ENCODE measurements at places on chromosomes 5 and 9.

GRCh38 chr5:12704955-12705354, 800.7 kb upstream of the CTNND2 start:
- DNase-seq = no peak

DNA sequence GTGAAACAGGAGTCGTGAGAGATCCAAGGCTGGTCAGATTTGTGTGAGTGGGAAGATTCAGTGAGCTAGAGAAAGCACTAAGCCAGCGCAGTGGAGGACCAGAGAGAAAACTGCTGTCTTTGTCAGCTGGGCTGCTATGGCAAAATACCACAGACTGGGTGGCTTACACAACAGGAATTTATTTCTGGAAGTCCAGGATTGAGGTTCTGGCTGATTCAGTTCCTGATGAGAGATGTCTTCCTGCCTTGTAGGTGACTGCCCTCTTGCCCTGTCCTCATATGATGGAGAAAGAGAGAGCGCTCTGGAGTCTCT, 24.2 kb upstream of the ANKRD33B start:
- DNase-seq = no peak

- DNase-seq = no peak
Measured at GRCh38 chr5:173211284-173211683, 23.7 kb downstream of the NKX2-5 start.

- DNase-seq = no peak
Measured at GRCh38 chr5:160488394-160489325, 67.0 kb downstream of the PTTG1 start.

DNA sequence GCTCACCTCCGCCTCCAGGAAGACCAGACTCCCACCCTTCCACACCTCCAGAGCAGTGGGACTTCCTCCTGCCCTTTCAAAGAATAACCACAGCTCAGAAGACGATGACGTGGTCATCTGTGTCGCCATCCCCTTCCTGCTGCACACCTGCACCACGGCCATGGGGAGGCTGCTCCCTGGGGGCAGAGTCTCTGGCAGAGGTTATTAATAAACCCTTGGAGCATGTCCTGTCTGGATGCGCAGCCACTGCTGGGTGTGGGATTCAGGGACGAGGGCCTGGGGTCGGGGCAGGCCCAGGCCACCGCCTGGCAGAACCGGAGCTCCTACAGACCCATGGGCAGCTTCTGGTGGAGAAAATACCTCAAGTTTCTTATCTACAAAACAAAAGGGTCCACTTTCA, 5.0 kb downstream of the PAEP start:
- no peak for DNase-seq

GRCh38 chr5:186091-187041, 4.9 kb upstream of the LRRC14B start:
- no peak for DNase-seq

GRCh38 chr9:94065535-94065961, 18.7 kb upstream of the PTPDC1 start:
- peak; percentile 47 for DNase-seq

DNA sequence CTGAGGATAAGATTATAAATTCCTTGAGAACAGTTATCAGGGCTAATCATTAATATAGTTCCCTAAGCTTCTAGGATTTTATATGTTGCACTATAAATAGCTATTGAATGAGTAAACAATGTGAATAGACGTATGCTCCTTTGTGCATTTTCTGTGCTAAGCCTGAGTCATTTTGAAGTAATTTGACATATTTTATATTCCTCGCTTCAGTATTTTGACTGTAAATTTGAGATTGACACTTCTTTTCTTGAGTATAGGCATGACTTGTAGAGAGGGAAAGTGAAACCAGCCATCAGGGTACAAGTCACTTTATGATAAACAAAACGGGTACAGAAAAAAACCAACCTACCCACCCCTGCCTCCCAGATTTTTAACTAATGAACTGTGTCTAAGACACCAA, 367.7 kb upstream of the PRR16 start:
- no peak for DNase-seq

DNA sequence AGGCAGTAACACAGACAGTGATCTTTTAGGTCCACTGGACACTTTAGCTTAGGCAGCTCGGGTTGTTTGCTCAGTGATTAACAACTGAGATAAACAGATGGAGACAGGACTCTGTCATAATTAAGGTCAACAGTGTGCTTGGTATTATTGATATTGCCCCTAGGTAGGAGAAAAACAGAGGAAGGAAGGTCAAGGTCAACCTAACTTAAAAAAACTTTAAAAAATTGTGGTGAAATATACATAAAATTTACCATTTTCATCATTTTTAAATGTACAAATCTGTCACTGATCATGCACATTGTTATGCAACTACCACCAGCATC, 2.1 kb upstream of the HSPA4 start:
- no peak for DNase-seq

DNA sequence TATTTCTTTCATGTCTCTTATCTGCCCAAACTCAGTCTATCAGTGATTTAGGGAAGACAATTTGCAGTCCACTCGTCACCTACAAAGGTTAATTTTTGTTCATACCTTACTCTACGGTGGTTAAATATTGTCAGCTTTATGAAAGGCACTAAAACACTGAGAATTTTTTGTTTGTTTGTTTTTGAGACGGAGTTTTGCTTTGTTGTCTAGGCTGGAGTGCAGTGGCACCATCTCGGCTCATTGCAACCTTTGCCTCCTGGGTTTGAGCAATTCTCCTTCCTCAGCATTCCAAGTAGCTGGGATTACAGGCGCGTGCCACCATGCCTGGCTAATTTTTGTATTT, 26.4 kb upstream of the TXN start:
- no peak for DNase-seq

DNA sequence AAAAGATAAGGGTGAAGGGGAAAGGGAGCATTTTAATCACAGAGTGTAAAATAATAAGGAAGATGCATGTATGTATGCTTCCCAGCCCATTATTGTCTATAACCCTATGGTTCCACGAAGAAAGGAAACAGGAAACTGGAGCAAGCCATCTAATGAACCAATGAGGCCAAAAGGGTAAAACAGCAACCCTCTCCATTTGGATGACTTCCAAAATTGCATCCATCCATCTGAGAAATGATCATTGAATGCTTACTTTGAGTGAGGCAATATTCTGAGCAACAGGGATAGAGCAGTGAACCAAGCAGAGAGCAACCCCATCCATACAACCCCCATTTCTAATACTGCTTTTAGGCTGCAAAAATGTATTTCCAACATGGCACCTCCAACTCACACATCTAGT, 46.9 kb downstream of the ARL15 start:
- no peak for DNase-seq

DNA sequence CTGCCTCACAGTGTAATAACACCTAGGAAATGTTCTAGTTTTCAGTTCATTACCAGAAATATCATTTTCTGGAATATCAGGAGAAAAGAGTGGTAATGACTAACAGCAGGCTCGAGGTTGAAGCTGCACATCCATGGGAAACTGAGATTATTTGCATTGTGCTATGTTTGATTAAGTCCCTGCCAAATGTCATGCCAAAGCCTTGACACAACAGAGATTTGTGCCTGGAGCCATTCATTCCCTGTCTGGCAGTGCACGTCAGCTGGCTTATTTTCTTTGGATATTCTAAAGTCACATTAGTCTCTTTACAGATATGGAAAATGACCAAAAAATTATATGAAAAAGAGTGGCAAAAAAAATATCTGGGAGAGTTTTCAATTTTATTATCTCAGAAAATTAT, 848.0 kb downstream of the PTPRD start:
- no peak for DNase-seq

GRCh38 chr5:78841767-78842166, 143.3 kb downstream of the ARSB start:
- no peak for DNase-seq

DNA sequence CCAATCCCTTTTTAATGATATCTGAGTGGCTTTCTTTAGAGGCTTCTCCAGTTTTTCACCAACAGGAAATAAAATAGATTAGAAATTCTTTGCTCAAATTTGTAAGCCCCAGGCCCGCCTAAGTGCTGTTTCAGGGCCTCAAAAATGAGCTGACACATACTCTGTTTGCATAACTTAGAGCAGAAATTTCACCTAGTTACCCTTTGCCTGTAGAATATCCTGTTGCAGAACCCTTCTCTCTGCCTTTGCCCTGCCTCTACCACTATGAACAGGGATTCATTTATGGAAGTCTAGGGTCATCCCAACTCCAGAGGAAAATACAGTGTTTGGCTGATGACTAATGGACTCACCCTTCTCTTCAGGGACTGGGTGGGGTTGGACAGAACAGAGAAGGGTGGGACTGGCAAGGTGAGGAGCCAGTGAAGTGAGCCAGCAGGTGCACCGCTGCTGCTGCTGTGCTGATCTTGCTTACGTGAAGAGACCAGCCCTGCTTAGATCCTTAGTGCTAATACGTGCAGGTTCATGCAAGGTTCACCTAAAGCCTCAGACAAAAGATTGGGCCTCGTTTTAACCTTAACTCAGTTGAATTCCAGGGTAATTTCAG, 22.8 kb downstream of the OSTF1 start:
- DNase-seq = no peak

- DNase-seq = no peak
Measured at GRCh38 chr9:37988041-37988440, 81.0 kb downstream of the SHB start.

DNA sequence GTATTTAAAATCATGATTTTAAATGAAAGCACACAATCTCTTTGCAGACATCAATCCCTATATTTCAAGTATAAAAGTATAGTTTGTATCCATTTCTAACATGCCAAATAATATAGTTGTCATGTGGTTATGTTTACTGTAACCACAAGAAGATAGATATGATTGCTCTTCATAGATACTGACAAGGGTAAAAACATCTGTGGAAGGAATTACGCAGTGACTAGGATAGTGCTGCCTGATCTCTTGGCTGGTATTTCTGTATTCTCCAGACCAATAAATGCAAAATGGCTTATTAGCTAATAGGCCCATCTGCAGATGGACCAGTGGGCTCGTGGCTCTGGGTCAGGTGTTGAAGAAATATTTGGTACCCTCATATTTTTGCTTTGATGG, 34.9 kb upstream of the FBN2 start:
- DNase-seq = no peak

DNA sequence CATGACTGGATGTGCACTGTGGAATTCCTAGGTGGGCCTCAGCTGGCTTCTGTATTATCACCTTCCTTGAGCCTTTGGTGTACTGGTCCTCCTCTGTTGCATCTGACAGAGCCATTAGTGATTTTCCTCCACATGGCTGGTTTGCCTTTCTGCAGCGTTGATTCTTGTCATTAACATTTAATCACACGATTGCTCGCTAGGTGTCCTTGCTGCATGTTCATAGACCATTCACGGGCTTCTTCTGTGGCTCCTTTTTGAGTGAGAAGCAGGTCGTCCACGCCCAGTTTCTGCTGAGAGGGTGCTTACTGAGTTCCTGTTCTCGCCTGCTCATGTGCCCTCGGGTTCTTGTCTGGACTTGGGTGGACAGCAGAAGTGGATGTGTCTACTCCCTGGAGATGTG, 29.3 kb downstream of the ADAMTS16 start:
- DNase-seq = no peak

Data from activated naive CD4-positive, alpha-beta T cell (primary cell).